ENCODE measurements at places on chromosomes 5 and 9. TPM values are rescaled to one million over a fixed set of nuclear protein-coding genes. Genes with fewer than 3 reads are reported as not detected.

GDNF gene
- not detected for total RNA-seq

GRCh38 chr9:99868845-99869244 lies 37.6 kb upstream of the STX17 start:
- no peaks in the 10 kb centered on the region for H3K36me3 ChIP-seq
- no peaks in the 10 kb centered on the region for H3K27me3 ChIP-seq
- H3K4me3 ChIP-seq = no peak overlapping the region
- no peak for DNase-seq

DNA sequence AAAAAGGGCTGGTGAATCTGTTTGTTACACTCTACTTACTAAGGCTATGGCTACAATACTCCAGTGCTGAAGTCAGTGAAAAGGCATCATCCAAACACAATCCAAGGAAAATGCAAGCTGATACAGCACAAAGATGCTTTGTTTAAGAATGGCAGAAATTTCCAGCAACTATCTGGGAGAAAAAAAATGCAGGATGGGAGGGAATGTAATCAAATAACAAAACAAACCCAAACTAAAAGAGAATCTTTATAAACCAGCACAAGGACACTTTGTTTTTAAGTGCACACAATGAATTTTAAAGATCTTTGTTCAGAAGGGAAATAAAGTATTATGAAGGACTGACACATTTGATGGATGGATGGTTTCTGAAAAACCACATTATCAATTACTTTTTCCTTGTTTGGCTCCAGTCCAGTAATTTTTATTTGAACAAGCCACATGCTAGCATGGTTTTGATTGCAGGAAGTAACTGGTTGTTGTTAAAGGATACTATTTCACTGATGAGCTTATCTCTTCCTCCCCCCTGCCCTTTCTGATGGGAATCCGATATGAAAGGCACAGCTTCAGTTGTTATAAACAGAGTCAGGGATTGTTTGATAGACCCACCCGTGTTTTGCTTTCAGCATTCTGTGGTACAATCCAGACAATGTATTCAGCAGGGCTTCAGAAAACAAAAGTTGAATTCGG lies 12.1 kb upstream of the TLE4 start:
- DNase-seq = no peak
- no peak overlapping the region for H3K27ac ChIP-seq
- H3K27me3 ChIP-seq = no peaks in the 10 kb centered on the region
- H3K4me3 ChIP-seq = no peak overlapping the region

DNA sequence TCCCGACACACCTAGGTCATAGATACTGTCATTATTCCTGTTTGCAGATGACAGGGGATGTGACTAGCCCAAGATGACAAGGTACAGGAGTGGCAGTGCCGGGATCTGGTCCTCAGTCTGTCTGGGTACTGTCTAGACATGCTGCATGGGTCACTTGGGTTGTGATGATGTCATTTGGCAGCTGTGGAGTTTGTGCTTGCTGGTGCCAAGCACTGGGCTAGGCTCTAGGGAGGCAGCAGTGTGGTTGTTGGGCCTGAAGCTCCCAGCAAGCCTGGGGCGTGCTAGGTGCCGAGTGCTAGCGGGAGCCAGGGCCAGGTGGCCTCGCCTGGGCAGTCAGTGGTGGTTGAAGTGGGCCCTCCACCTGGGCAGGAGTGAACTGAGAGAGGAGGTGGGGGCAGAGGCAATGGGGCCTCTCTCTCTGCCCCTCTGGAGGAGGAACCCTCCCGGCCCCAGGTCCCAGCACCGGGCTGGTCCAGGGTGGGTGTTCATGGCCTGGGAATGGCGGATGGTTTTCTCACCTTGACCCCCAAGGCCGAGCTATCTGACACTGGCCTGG lies 8.8 kb upstream of the ASB6 start:
- no peaks in the 10 kb centered on the region for H3K27me3 ChIP-seq
- DNase-seq = no peak
- H3K36me3 ChIP-seq = no peaks in the 10 kb centered on the region
- no peak overlapping the region for H3K4me3 ChIP-seq

DNA sequence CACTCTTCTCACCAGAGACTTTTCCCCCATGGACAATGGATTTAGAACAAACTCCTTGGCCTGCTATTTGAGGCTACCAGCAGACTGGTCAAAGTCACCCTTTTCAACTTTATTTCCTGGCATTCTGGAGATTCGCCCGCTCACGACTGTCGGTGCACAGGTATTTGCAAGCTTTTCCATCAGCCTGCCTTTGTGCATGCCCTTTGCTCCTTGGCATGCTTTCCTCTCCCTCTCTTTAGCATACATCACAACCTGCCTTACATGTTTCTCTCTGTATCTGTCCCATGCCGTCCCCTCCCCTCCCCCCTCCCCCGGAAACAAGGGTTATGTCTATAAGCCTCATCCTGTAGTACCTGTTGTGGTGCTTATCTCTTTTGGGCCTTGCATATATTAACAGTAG lies 257.1 kb downstream of the AOPEP start:
- H3K4me1 ChIP-seq = no peaks in the 10 kb centered on the region
- no peaks in the 10 kb centered on the region for H3K36me3 ChIP-seq
- H3K27me3 ChIP-seq = no peaks in the 10 kb centered on the region
- DNase-seq = no peak
- H3K4me3 ChIP-seq = no peak overlapping the region

DNA sequence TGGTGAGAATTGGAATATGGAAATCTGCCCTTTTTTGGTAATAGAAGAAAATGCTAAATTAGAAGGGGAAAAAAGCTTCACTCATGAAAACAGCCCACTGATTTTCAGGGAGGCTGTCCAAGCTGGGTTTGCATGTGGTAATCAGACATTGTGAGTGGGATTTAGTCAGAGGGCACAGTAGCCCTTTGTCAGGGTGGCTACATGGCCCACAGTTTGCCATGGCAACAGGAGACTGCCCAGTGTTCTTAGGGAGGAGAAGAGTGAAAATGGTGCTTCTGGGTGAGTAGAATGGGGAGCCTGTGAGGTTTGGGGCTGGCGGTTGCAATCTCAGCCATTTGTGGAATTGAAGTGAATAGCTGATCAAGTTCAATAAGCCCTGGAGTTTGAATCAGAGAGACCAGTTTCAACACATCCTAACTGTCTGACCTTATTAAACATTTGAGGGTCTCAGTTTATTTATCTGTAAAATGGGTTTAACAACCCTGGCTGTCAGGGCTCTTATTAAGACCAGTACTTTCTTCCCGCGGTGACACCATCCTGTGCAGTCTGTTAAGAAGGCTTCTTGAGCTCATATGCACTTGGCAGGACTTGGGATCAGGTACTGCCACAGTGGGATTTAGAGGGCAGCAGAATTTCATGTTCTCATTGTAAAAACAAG lies 107.6 kb upstream of the TNC start:
- H3K4me3 ChIP-seq = no peak overlapping the region
- no peak for DNase-seq
- H3K4me1 ChIP-seq = no peaks in the 10 kb centered on the region
- no peaks in the 10 kb centered on the region for H3K36me3 ChIP-seq
- no peaks in the 10 kb centered on the region for H3K27me3 ChIP-seq
- H3K27ac ChIP-seq = no peak overlapping the region
